T-helper 17 cell (primary cell): ENCODE measurements at places on chromosomes 2 and 18. TPM values are rescaled to one million over a fixed set of nuclear protein-coding genes. Genes with fewer than 3 reads are reported as not detected.

Gene TUBB6
- 1.5 TPM for total RNA-seq

Gene TNFRSF11A
- 3.1 TPM for total RNA-seq

DNA sequence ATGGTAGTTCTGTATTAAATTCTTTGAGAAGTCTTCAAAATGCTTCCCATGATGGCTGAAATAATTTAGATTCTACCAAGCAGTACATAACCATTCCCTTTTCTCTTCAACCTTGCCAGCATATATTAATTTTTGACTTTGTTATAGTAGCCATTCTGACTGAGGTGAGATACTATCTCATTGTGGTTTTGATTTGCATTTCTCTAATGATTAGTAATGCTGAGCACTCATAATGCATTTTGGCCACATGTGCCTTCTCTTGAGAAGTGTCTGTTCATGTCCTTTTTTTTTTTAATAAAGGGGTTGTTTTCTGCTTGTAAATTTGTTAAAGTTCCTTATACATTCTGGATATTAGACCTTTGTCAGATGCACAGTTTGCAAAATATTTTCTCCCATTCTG, 173.9 kb downstream of the CALCRL start:
- no peak for DNase-seq

GRCh38 chr2:234826681-234827080, 125.1 kb upstream of the SH3BP4 start:
- no peak for DNase-seq

DNA sequence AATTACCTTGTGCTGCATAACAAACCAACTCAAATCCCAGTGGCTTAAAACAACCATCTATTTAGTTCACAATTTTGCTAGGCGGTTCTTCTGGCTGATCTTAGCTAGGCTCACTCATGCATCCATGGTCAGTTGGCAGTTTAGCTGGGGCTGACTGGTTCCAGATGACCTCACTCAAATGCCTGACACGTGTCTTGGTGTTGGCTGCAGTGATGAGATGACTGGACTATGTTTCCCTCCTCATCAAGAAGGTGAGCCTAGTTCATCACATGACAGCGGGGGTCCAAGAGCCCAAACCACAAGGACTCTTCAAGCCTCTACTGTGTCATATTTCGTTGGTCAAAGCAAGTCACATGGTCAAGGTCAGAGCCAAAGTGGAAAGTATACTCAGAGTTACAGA, 42.7 kb upstream of the ACTR3 start:
- DNase-seq = no peak

DNA sequence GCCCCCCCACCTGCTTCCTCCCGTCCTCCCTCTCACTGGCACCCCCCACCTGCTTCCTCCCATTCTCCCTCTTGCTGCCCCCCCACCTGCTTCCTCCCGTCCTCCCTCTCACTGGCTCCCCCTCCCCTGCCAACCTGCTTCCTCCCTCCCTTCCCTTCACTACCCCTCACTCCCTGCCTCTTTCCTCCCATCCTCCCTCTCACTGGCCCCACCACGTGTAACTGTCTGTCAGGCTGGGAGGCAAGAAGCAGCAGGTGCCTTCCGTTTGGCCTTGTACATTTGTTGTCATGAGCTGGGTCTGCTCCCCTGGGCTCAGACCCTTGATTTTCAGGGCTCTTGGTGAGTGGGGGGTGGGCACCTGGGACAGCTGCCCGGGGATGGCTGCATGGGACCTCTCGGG, 19.1 kb downstream of the RTP5 start:
- no peak for DNase-seq

DNA sequence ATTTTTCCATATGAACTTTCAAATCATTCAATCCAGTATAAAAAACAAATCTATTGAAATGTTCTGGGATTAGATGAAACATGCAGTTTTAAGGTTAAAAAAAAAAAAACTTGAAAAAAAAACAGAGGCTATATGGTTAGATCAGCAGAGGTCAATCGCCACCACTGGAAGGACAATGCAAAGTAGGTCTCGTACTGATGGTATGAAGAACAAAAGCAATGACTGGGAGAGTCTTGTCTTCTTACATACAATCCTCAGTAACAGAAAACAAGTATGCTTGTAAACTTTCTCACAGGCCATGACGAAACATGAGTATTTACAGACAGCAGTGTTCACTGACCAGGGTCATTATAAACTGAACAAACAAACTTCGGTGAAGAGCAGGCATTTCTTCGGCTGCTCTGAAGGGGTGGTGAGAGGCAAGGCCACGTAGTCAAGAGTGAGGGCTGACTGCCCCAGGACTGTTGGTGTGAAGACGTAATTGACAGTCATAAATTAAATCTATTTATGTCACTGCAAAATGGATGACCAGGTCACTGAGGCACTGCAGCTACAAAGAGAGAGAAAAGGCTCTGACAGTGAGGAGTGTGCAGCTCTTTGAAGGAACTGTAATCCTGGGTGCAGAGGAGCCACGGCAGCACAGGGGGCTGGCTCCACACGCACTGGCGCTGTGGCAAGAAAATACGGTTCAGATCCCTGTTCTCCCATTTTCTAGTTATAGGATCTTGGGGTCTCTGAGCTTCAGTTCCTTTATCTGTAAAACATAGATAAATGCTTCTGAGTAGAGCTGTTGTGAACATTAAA, 60.0 kb downstream of the NXPH2 start:
- no peak for DNase-seq
